ENCODE measurements at places on chromosomes 3 and 15.

- DNase-seq: no peak
These were observed 129.9 kb upstream of the UBE3A start for GRCh38 chr15:25568751-25569150.

DNA sequence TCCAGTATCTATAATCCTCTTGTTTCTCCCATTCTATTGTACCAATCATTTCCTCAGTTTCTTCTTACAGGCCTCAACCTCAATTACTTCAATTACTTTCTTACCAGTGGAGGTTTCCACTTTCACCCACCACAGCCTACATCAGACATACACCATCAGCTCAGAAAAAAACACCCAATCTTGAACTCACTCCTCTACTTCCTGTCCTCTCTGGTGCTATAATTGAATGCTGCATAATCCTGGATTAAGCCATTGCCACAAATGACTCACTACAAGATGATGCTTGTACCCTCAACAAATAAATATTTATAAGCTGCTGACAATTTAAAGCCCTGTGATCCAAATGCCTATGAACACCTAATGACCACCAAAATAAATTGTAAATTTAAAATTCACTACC, 18.5 kb downstream of the RYK start:
- no peak for DNase-seq

- DNase-seq: no peak
These were observed 35.9 kb downstream of the UNC13C start for GRCh38 chr15:54014067-54014655.

- no peak for DNase-seq
These were observed 12.2 kb upstream of the CACNA1D start for GRCh38 chr3:53482227-53482626.

GRCh38 chr3:9079676-9080075, 116.4 kb upstream of the RAD18 start:
- no peak for DNase-seq

GRCh38 chr15:60076582-60077276, 72.6 kb downstream of the FOXB1 start:
- DNase-seq: no peak

Data from hippocampal formation (tissue), 2 donors.